HAP-1 (cell line): ENCODE measurements at places on chromosomes 7 and 10.

- DNase-seq, result peak; percentile 59
These were observed 194.5 kb upstream of the LRGUK start for GRCh38 chr7:133932591-133932990.

- DNase-seq, result no peak
These were observed 184.6 kb downstream of the FANK1 start for GRCh38 chr10:126080879-126081411.

- no peak for DNase-seq
These were observed 20.5 kb upstream of the CFAP70 start for GRCh38 chr10:73379064-73379748.

- DNase-seq, result no peak
These were observed 7.1 kb upstream of the TFPI2 start for GRCh38 chr7:93897680-93898079.

- DNase-seq, result no peak
These were observed 8.4 kb upstream of the IFT22 start for GRCh38 chr7:101330011-101330484.

- peak; percentile 73 for DNase-seq
These were observed 23.4 kb downstream of the ATOH7 start for GRCh38 chr10:68208424-68209042.

- DNase-seq, result no peak
These were observed 17.2 kb upstream of the SYPL1 start for GRCh38 chr7:106129291-106129690.

- peak; percentile 32 for DNase-seq
These were observed 259.7 kb upstream of the FERD3L start for GRCh38 chr7:19404912-19405329.

DNA sequence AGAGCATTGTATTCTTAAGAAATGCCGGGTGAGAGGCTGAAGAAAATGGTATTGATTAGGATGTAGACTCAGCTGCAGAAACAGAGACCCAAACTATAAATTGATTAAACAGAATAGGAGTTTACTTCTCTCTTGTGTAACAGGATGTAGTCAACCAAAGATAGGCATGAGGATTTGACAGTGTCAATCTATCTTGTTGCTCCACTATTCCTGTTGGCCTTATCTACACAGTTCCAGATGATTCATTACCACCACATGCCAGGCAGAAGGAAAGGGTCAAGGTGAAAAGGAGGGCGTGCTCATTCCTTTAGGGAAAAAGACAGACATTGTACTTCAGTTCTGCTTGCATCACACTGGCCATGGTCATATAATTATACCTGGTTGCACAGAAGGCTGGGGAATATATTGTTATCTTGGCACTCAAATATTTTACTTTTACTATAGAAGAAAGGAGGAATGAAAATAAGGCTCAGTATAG is 11.9 kb upstream of the DMTF1 start:
- no peak for DNase-seq

GRCh38 chr7:284762-285722 is 4.9 kb upstream of the FOXL3 start:
- no peak for DNase-seq

GRCh38 chr7:96870185-96870584 is 135.2 kb upstream of the DLX6 start:
- no peak for DNase-seq

- no peak for DNase-seq
These were observed 42.0 kb downstream of the GNA12 start for GRCh38 chr7:2802101-2802500.

DNA sequence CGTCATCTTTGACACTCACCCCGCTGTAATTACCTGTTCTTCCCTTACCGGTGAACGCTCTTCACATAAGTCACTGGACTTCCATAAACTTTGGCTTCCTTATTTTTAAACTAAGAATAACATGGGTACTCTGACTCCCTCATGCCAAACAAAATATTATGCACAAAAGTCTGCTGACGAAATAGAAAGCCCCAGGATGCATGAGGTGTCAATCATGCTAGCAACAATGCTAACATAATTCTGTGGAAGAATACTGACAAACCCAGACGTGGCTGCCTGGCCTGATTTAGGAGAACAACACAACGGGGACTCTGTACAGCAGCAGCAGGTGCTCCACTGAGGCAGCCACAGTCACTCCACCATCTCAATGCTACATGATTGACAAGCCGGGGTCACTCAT is 137.5 kb downstream of the CCDC71L start:
- DNase-seq, result no peak

DNA sequence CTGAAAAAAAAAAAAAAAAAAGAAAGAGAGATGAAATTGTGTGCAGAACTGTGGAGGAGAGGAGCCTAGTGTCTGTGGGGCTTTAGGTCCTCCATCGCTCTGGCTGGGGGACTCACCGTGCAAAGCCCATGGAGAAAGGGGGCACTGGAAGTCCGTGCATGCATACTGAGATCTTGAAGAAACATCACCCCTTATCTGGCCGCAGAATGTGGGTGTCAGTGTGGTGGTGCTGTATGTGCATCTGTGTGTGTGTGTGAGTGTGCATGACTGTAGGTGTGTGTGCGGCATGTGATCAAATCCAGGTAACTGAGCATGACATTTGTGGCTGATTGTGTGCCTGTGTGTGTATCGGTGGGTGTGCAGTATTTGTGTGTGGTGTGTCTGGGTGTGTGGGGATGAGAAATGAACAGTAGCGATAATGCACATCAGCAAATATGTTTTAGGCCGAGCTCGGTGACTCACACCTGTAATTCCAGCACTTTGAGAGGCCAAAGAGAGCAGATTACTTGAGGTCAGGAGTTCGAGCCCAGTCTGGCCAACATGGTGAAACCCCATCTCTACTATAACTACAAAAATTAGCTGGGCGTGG is 8.8 kb upstream of the CLDN3 start:
- DNase-seq, result no peak

- no peak for DNase-seq
These were observed 648.8 kb downstream of the ARL4A start for GRCh38 chr7:13336227-13336626.

- DNase-seq, result no peak
These were observed 38.7 kb downstream of the RASGEF1A start for GRCh38 chr10:43227911-43228782.

GRCh38 chr7:131008840-131009711 is 275.1 kb upstream of the KLF14 start:
- DNase-seq, result no peak

- no peak for DNase-seq
These were observed 4.0 kb downstream of the CRYGN start for GRCh38 chr7:151435971-151436370.

- no peak for DNase-seq
These were observed 505.1 kb downstream of the TCERG1L start for GRCh38 chr10:130806426-130806825.

- DNase-seq, result no peak
These were observed 17.3 kb downstream of the FAM107B start for GRCh38 chr10:14757394-14757793.

GRCh38 chr7:6567886-6568285 is 9.4 kb upstream of the ZDHHC4 start:
- DNase-seq, result no peak

GRCh38 chr7:150321788-150322113 is 1.4 kb upstream of the LRRC61 start:
- no peak for DNase-seq

DNA sequence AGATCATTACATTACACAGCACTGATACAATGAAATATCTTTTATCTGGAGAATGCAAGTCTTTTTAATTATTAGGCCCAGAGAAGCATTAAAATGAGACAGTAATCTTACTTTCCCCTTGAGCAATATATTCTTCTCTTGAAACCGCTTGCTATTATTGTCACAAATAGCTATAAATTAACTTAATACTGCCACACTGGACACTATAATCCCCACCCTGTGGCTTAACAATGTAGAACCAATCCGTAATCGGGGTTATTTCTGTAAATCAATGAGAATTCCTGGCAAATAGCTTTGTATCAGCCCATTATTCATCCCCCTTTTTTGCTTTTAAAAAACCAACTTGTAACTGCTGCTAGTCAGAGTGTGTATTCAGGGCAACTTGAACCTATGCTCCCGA is 366.2 kb upstream of the VWC2 start:
- no peak for DNase-seq

- DNase-seq, result no peak
These were observed 83.3 kb downstream of the ELMO1 start for GRCh38 chr7:37365405-37365804.

DNA sequence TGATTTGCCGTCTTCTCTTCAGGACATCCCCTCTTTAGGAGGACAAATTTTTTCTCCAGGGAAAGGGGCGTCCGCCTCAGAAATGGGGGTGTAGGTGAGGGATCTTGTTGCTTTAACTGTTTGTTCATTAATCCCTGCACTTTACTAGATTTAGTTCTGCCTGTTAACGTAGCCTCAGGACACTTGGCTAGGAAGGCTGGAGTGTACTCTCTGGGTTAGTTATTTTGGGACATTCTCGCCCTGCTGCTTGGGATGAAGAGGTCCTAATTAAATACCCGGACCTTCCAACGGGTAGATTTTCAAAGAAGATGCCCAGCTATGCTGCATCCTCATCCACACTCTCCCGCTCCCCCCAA is 552 bp upstream of the ZNF365 start:
- DNase-seq, result no peak

DNA sequence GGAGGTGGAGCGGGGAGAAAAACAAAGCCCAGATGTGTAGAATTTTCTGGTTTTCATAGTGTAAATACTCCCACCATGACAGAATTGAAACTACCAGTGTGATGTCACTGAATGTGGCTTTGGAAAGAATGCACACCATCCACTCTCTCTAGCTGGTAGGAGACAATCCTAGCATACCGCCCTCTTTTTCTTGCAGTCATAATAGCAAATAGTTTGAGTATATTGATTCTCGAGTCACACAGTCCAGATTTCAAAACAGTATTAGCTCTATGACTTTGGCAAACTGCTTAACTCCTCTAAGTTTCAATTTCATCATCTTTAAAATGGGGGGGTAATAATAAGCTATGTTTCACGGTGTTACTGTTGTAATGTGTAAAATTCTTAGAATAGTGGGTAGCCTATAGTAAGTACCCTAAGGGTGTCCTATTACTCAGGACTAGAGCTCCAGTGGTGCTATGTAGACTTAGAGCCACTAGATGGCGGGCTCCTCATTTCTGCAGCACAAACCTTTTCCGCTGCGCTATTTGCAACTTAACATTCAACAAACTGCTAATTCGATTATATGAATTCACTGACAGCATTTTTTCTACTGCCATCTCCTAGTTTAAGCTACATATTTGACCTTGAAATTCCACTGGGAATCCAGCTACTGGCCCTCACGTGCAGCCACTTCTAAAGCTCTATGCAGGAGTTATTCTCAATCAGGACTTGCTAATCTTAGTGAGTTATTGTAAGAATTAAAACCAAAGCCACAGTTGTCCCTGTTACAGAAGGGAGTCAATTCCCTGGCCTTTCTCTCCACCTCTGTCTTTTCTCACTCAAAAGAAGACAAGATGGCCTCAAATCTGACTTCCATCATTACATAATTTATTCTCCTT is 18.7 kb downstream of the TAS2R40 start:
- DNase-seq, result peak; percentile 64

DNA sequence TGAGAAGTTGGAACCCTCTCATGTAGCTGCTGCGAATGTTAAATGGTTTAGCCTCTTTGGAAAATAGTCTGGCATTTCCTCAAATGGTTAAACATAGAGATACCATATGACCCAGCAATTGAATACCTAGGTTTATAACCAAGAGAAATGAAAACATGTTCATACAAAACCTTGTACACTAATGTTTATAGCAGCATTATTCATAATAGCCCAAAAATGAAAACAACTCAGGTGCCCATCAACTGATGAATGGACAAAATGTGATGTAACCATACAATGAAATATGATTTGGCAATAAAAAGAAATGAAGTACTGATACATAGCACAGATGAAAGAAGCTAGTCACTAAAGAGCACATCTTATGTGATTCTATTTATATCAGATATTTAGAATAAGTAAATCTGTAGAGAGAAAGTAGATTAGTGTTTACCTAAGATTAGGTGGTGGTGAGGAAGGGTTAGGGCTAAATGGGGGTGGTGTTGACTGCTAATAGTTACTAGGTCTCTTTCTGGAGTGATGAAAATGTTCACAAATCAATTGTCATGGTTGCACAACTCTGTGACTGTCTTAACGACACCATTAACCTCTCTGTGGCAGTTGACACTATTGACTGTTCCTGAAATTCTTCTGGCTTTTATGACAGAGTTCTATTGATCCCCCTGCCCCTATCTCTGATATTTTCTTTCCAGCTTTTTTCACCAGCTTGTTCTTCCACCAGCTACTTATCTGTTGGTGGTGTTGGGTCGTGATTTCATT is 35.2 kb downstream of the VCL start:
- no peak for DNase-seq

DNA sequence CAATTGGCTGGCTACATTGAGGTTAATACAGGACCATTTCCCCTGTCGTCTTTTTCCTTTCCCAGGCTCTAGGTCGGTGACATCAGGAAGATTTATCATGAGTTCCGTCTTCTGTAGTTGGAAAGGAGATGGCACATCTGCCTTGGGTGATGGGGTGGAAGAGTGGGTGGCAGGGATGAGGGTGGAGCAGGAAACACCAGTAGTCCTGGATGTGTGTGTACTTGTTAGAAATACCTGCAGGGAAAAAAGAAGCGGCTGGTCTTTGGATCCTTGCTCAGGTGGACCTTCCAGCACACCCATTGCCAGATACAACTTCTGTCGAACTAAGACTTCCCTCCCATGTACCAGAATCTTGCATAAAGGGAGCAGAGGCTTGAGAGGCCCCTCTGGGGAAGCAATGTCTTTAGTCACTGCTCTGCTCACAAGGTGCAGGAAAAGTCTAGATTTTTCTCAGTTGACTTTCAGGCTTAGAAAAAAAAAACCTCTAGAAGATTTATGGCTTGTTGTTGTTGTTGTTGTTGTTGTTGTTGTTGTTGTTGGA is 516.8 kb upstream of the GALNT17 start:
- DNase-seq, result no peak

DNA sequence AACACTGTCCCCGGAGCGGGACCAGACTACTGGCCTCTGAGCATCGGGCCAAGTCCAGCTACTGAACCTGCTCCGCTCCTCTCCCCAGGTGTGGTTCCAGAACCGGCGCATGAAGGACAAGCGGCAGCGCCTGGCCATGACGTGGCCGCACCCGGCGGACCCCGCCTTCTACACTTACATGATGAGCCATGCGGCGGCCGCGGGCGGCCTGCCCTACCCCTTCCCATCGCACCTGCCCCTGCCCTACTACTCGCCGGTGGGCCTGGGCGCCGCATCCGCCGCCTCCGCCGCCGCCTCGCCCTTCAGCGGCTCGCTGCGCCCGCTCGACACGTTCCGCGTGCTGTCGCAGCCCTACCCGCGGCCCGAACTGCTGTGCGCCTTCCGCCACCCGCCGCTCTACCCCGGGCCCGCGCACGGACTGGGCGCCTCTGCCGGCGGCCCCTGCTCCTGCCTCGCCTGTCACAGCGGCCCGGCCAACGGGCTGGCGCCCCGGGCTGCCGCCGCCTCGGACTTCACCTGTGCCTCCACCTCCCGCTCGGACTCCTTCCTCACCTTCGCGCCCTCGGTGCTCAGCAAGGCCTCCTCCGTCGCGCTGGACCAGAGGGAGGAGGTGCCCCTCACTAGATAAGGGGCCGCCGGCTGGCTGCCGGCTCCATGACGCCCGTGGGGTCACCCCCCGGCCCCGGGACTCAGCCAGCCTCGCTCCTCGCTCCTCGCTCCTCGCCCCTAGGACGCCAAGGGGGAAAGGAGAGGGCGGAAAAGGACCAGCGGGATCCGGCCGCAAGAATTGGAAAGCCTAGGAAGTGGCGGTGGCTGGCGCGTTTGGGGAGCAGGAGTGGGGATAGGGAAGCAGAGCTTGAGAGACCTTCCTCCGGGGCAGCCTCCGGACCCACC is 3.4 kb downstream of the EVX1 start:
- no peak for DNase-seq
